ENCODE measurements at places on chromosomes 4 and X.

DNA sequence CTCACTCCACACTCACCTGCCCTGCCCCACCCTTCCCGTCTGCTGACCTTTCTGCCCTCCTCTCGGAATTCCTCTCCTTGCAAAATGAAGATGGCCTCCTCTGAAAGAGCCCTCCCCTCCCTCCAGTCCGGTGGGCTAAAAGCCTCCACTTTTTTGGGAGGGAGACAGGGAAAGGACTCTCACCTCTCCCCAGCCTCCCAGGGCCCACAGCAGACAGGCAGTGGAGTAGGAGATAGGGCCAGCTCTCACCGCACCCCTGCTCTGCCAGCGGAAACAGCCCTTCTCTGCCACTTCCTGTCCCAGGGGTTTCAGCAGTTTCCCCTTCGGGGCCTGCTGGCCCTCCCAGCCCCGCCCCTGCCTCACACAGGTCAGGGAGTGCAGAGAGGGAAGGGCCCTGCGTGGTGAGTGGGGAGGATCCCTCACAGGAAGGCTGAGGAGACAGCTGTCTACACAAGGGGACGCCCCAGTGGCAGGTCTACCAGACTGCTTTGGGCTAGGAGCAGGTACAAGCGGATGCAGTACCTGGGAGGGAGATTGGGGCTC is 18.2 kb downstream of the ELF4 start:
- DNase-seq = no peak

DNA sequence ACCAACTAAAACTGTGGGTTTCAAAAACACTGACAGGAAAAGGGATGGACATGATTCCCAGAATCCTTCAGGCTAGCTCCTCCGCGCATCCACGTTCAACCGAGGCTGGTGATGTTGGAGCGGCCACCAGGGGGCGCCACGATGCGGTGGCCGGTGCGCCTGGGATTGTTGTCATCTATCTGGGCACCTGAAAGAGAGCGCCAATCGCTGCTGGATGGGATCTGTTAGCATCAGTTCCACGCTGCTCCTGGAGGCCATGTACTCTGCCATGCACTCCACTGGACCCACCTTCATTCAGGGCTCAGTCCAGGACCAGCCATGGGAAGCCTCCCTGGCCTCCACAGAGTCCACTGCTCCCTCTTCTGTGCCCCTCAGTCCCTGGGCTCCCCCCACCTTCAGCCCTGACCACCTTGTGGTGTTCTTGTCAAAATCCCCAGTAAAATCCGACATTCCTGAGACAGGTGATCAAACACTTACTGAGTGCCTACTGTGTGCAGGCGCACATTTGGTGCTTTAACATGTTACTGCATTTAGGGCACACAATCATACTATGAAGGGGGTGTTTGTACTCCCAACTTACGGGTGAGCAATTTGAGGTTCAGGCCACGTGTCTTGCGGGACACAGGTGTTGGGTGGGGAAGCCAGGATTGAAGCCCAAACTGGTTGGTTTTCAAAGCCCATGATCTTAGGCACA is 71.1 kb downstream of the CRMP1 start:
- DNase-seq = no peak

DNA sequence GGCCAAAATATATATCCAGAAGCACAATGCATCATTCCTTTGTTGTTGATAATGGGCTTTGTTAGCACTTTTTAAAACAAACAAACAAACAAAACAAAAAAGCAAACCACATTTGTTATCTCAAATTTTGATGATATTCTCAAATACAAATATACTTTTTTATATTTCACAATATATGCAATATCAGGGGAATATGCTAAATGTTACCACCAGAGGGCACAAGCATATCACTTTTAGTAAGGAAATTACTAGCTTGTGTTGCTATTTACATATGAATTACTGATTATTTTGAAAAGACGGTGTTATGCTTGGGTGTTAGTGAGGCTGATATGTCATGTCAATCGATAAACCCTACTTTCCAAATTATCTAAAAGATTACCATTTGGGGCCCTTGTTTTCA is 29.1 kb downstream of the RIPPLY1 start:
- DNase-seq = no peak

GRCh38 chr4:147960971-147961370 is 229.1 kb downstream of the ARHGAP10 start:
- DNase-seq = no peak

DNA sequence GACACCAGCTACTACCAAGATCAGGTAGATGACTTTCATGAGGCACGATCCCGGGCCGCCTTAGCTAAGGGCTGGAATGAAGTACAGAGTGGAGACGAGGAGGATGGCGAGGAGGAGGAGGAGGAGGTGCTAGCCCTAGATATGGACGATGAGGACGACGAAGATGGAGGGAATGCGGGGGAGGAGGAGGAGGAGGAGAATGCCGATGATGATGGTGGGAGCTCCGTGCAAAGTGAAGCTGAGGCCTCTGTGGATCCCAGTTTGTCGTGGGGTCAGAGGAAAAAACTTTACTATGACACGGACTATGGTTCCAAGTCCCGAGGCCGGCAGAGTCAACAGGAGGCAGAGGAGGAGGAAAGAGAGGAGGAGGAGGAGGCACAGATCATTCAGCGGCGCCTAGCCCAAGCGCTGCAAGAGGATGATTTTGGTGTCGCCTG is 481 bp downstream of the UTP3 start:
- no peak for DNase-seq

DNA sequence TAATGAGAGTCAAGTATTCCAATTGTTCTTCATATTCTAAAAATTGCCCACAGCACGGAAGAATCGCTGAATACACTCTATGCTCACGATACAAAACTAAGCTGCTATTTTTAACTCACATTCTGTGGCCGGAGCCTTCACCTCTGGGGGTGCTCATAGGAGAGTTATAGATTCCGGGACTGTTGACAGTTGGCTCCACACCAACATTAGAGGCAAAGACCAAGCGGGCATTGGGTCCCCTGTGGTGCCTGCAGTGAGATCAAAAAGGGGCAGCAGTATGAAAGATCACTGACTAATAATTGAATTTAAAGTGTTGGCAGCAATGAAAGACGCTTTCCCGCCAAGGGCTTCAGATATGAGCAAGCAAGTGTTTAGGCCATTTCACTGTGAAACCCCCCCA is 146.0 kb downstream of the TMEM144 start:
- DNase-seq = no peak

GRCh38 chr4:145709843-145710242 is 29.9 kb downstream of the C4orf51 start:
- no peak for DNase-seq

DNA sequence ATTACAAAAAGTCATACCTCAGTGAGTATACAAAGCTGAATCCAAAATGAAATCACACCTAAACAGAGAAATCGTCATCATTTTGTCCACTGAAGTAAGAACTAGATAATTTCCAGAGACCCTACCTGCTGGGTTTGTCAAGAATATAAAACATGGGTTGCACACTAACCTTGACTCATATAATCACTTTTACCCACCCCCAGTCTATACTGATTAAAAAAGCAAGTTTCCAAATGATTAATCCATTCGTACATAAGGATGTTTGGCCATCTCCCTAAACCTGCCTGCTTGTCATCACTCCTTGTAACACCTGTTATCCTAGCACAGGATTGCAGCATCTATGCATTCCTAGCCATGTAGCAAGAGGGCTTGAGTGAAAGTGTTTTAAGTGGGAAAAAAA is 4.7 kb downstream of the RAP2C start:
- no peak for DNase-seq

DNA sequence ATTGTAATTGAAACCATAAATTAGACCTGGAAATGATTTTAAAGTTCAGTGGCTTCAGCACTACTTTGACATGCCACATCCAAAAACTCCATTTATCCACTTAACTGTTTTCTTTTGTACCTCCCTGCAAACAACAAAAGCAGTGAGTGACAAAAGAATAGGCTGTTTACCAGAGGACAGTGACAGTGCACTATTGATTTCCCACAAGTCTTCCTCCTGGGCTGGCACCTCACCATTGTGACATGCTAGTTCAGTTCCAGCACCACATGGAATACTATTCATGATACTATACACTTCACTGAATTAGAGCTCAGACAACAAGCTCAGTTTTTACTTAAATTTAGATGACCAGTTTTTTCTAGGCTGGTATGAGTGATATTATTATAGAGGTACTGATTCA is 29.3 kb downstream of the MOSPD2 start:
- DNase-seq = no peak

DNA sequence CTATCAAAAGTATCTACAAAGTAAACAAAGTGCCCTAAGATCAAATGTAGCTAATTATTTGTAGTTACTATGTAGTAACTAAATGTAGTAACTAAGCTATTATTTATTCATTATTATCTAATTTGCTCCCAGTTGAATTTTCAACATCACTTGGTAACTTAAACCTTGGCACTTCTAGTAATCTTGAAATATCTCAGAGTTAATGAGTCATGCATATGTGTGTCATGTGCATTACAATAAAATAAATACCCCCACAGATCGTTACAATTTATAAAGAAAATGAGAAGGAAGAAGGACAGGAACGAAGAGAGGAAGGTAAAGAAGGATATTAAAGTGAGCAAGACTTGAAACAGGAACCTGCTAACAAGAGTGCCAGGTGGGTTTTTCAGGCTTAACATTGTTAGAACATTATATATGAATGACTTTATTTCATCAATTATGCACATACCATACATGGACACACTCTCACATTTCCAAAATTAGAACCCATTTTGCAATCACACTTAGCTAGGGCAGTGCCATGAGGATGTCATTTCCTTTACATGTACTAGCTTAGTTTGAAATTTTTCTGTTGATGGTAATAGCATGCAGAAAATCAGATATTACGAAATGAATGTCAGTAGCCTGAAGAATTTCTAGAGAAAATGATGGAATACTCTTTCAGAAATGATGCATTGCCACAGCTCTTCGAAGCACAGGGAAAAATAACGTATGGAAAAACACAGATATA is 1670.4 kb upstream of the AGA start:
- no peak for DNase-seq

All from NCI-H2107 (cell line).